ENCODE measurements at places on chromosomes 6 and 20.

GRCh38 chr20:40462566-40462965 is 226.5 kb downstream of the MAFB start:
- no peak for DNase-seq

- no peak for DNase-seq
These were observed 3.4 kb upstream of the FAM110A start for GRCh38 chr20:830011-830521.

DNA sequence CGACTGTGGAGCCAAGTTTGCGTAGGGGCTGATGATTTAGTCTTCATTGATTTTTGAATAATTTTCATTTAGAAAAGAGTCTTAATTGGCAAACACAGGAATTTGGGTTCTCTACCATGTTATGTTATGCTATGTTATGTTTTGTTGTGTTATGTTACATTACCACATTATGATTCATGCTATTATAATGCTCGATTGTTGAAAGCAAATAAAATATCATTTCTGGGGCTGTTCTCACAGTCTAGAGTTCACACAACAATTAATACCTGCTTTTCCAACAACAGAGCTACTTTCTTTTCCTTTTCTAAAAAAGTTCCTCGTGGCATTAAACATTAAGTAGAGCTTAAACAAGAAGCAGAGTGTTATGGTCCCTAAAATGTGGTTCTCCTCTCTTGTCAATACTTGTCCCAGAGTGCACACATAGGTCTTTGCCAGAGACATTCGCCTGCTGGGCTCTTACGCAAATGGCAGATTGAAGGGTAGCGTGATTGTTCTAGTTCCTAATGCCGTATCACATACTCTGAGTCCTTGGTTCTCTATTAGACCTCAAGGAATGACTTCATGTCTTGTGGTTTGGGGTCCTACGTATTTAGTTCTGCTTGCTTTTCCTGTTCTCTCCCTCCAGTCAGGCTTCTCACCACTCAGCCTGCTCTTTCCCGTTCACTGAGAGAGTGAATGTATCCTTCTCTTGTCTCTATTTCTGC is 370.3 kb downstream of the CD109 start:
- DNase-seq: no peak

- DNase-seq: no peak
These were observed 323.1 kb downstream of the CENPW start for GRCh38 chr6:126662966-126663365.

DNA sequence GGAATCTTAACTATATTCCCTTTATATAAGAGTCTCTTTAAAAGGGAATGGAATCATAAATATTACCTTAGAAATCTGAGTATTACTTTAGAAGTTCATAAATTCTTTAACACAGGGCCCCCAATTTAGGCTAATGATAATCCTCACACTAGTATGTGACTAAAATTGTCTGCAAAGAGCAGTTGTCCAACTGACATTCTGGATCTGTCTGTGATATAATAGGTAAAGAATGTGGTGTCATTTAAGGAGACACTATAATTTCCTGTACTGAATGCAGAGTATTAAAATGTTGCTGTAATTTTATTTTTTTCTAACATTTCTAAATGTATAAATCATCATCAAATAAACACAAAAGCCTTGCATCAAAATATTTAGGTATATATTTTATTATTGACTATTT is 128.5 kb upstream of the DST start:
- no peak for DNase-seq

- no peak for DNase-seq
These were observed 113.0 kb downstream of the MTFR2 start for GRCh38 chr6:136137008-136137692.

- peak; percentile 21 for DNase-seq
These were observed 118.3 kb downstream of the RALGAPA2 start for GRCh38 chr20:20594171-20594530.

- no peak for DNase-seq
These were observed 56.4 kb downstream of the ADTRP start for GRCh38 chr6:11722220-11722619.

GRCh38 chr20:19735446-19735845 is 22.6 kb upstream of the RIN2 start:
- DNase-seq: peak; percentile 90

DNA sequence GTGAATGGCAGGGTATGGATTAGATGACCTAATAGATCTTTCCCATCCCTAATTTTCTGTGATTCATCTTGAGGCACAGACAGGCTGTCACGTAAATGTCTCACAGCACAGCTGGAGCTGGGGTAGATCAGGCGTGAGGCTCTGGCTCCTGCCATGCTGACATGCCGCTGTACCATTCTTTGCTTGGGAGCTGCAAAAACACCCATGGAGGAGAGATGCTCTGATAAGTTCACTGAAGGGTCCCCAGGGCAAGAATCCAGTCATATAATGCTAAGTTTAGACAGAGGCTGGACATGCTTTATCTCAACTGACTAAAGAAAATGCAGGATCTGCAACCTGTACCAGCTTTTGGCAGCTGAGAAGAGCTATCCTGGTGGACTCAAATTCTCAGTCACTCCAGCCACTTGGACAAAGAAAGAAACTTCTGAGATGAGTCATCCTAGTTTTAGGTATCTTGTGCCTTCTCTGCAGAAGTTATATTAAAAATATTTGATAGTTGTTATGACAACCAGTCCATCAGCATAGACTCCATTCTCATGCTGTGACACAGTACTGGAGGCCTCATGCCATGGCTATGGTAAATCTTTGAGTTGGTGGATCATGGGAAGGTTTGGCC is 185.1 kb upstream of the RAB32 start:
- no peak for DNase-seq

Measured in SW 1271 (cell line).